Transverse colon (tissue), 4 donors: ENCODE measurements at places on chromosomes 2 and 18. TPM values are rescaled to one million over a fixed set of nuclear protein-coding genes. Genes with fewer than 3 reads are reported as not detected.

Gene ALPG
- total RNA-seq = not detected

Gene PROKR1
- 0.16 TPM for total RNA-seq

Gene NRP2
- 92.0 TPM for total RNA-seq

Gene VWC2L
- total RNA-seq = 0.32 TPM

Gene DCAF17
- 24.0 TPM for total RNA-seq

Gene RAX
- total RNA-seq = not detected

Gene KDSR
- total RNA-seq = 34.4 TPM

Gene CD8B2
- total RNA-seq = not detected

Gene NOL4
- 1.7 TPM for total RNA-seq

Gene EDAR
- total RNA-seq = not detected

Gene KCNS3
- total RNA-seq = 13.7 TPM

Gene STPG4
- total RNA-seq = 0.82 TPM

Gene CCDC85A
- 0.75 TPM for total RNA-seq

Gene NOSTRIN
- 40.0 TPM for total RNA-seq

Gene SOWAHC
- total RNA-seq = 50.5 TPM

Gene KCNG3
- total RNA-seq = 14.1 TPM

Gene GAL3ST2
- total RNA-seq = 90.1 TPM

Gene ALPP
- not detected for total RNA-seq

Gene CPLX4
- not detected for total RNA-seq

Gene CTAGE1
- not detected for total RNA-seq

Gene CRYGD
- not detected for total RNA-seq

Gene ERICH2
- not detected for total RNA-seq
